ENCODE measurements at places on chromosomes 2 and 18.

- DNase-seq: no peak
These were observed 25.7 kb upstream of the PTPN4 start for GRCh38 chr2:119734047-119734446.

DNA sequence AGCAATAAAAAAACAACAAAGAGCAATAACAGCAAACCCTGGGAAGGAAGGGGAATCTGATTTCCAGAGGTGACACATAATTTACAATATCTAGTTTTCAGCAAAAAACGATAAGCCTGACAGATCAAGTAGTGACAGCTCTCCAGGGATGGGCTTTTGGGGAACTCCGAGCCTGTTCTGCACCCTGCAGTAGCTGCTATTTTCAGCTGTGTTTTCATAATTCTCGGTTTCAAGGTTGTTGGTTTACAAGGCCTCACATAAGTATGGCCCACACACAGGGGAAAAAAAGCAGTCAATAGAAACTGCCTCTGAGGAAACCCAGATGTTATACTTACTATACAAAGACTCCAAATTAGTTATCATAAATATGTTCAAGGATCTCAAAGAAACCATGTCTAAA lies 67.7 kb upstream of the CTLA4 start:
- no peak for DNase-seq

GRCh38 chr18:56460581-56460980 lies 177.8 kb downstream of the TXNL1 start:
- no peak for DNase-seq

- DNase-seq: no peak
These were observed 22.5 kb downstream of the SLC14A2 start for GRCh38 chr18:45637546-45638327.

DNA sequence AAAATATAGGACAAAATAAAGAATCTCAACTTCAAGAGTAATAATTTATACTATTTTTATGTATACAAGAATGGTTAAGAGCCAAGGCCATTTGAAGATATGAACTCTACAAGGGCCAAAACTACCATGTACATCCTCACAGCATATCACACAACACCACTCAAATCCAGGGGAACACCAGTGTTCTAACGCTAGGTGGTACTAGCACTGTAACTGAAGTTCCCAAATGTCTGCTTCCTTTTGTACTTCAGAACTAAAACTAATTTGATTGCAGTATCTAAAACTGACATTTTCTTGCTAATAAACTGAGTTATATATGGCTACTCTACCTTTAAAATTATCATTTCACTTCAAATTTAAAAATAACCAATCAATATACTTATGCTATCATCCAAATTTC lies 47.0 kb downstream of the REV1 start:
- no peak for DNase-seq

DNA sequence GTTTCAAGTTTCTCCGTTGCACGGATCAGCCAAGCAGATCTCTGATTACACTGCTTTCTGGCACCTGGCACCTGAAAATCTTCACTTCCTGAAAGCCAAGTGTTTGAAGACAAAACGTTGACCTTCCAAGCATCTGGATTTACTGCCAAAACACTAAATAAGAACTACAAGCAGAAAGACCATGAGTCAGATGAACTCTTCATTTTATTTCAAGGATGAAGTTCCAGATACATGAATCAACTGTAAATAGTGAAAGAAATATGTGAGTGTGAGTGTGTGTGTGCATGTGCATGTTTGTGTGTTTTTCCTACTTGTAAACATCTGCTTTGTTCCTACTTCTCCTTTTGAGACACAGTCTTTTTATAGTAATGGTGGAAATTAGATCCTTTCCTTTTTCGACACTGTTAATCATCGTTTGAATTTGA lies 60.0 kb upstream of the DTNA start:
- DNase-seq: no peak

- no peak for DNase-seq
These were observed 164.5 kb downstream of the PTH2R start for GRCh38 chr2:208570851-208571763.

DNA sequence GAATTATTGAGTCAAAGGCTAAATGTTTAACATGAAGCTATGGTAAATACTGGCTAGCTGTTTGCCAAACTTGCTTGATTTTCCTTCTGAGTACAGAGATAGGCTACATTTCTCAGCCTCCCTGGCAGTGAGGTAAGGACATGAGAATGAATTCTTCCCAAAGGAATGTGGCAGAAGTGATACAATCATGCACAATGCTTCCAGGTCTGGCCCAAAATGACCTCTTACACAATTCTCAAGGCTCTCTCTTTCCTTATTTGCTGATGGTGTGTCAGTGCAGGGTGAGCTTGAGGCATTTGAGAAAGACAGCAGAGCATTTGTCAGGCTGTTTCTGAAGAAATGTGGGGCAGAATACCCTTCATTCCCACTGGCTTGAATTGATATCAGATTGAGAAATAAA lies 95.6 kb upstream of the NABP1 start:
- DNase-seq: no peak

DNA sequence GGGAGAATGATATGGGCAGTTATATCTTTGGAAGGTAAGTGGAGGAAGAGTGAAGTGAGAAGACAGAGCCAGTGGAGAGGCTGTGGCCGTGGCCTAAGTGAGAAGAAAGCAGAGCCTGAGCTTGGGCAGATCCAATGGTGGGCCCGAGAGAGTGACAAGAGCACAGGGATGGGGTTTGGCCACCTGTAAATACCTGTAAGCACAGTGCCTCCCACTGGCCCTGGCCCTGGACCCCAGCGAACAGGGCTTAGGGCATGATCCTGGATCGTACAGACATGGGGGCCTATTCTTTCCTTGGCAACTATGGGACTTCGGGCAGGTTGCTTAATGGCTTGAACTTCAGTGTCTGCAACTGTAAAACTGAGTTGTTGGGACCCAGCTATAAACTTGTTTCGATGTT lies 44.1 kb downstream of the MTCL1 start:
- DNase-seq: no peak

DNA sequence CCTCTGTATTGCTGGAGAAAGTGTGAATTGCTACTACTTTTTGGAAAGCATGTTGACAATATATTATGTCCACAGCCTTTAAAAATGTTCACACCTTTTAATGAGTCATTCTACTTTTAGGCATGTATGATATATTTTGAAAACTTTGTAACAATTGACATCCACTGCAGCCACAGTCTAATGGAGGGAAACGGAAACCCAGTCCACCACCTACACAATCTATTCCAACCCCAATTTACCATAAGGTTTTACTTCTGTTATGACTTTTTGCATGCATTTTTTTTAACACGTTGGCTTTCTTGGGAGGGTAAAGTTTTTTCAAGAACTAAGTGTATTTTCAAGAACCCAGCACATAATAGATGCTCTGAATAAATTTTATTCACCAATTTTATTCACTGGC lies 38.5 kb upstream of the ATP8B1 start:
- no peak for DNase-seq

GRCh38 chr2:47295981-47296635 lies 106.8 kb upstream of the MSH2 start:
- no peak for DNase-seq

DNA sequence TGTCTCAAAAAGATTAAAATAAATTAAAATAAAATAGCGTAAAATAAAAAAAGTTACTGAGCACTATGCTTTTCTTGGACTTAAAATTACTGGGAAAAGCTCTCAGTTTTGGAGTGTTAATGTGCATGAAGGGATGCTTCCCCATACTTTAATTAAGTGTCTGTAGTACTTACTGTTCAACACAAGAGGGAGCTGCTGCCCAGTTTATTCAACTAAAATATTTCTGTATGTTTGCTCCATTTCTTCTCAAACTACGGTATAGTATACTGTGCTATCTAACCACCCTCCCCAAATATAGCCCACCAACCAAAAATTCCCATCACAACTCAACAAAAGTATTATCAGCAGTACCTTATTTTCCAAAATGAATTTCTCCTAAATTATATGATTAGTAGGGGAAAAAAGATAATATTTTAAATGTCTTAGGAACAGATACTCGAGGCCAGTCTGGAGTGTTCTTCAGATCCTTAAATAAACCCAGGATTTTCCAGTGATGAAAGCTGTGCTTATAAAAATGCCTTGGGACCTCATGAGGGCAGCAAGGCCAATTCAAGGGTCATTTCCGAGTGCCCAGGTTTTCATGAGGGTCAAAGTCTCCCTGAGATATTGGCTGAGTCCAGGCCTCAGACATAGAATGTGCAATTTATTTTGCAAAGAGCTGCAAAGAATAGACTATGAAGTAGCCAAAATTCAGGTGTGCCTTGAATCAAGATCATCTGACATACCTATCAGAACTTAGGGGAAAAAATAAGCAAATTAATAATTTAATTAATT lies 64.1 kb downstream of the CHRNA1 start:
- no peak for DNase-seq

DNA sequence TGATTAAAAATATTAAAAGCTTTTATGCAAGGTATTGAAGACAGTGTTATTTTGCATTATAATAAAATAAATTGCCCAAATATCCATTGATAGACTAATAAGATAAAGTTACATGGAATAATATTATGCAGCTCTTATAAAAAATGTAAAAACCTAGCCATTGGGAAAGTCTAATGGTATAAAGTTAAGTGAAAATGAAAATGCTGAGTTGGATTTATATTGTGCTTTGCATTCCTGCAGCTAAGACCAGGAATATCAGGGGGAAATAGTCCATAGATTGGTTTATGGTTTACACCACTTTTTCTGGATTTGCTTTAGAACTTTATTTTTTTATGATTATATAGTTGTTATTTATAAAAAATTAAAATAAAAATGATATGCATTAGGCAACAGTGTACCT lies 46.1 kb upstream of the LYPD6B start:
- DNase-seq: no peak
